ENCODE measurements at places on chromosomes 16 and 17.

DNA sequence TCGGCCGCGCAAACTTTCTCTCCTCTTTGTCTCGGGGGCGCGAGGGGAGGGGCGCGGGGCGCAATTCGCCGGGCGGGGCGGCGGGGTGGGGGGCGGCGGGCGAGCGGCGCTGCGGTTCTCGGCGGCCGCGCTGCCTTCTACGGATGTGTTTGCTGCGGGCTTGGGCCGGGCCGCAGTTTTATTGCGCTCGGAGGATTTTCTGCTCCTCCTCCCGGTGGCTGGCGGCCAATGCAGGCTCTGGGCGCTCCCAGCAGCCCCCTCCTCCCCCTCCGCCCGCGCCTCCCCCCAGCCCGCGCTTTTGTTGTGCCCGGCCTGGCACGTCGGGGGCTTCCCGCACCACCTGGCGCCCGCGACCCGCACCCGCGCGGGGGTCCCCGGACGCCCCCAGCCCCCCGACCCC lies at the start of gene TIMP2:
TSS of gene TIMP2 (minus strand) at position 154 of the 400 bp plus-strand sequence. CDS start 299 bp downstream, outside the sequence.
- peak; percentile 93 for DNase-seq

GRCh38 chr17:17359271-17359670 lies 56.1 kb downstream of the NT5M start:
- DNase-seq = no peak

DNA sequence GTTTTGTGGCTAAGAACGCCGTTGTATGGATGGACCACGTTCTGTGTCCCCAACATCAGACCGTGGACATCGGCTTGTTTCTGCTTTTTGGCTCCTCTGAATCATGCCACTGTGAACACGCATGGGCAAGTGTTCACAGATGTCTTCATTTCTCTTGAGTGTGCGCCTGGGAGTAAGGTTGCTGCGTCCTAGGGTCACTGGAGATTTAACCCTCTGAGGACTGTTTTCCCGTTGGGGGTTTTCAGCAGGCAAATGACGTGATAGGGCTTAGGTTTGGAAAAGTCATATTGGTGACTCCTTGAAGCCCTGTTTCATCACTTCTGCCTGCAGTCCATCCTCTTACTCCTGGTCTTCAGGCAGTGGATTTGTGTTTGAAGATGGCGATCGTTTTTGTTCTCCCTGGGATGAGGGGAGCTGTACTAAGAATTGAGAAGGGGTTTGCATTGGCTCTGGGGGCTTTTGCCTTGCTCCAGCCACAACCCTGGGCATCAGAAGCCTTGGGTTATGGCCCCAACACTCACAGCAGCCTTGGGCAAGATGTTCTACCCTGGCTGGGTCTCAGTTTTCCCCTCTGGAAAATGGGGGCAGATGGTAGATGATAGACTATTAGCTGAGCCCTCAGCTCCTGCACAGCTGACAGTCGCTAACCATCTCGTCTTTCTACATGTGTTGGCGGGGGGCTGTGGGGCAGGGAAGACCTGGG lies 67.2 kb upstream of the CIBAR2 start:
- DNase-seq = no peak

DNA sequence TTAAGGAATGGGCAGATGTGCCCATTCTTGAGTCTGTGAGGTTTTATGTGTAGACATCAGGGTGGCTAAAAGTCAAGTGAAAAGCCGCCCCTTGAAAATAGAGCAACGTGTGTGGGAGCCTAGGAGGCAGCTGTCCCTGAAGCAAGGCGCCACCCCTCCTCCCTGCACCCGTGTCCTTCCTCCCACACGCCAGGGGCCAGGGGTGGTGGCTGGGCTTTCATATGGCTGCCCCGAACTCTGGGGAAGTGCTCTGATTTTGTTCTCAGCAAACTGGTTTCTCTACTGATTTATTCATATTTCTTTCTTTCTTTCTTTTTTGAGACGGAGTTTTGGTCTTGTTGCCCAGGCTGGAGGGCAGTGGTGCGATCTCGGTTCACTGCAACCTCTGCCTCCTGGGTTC lies 4.7 kb downstream of the ZNF750 start:
- DNase-seq = no peak

- no peak for DNase-seq
Observed at GRCh38 chr16:31099860-31100638, 5.5 kb upstream of the VKORC1 start.

DNA sequence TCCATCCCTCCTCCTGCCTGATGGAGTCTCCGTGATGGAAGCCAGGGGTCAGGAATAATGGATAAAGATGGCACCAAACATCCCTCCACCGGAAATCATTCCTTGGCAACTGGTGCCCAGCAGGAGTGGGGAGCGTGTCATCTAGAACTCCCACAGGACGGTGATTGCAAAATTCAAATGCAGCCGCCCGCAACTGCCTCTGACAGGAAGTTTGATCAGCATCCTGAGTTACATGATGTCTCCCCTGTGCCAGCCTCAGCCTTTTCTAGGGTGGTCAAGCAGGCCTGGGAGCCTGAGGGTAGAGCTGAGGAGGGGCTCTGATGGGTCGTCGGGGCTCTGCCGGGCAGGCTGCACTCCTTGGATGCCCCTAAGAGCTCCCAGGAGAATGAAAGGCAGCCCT lies 52.8 kb downstream of the GSG1L start:
- DNase-seq = no peak

DNA sequence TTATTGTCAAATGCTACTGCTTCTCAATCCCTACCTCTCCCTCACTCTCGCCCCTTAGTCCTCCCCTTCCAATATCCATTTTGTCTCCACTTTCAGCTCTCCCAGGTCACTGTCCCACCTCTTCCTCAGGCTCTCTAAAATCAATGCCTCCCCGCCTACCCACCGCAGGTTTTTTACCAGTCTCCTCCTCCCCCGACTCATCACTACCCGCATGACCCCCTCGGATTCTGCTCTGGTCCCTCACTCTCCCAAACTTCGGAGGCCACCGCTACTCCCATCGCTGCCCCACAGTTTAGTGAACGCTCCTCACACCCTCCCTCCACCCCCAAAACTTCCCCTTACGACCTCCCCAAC lies 513 bp downstream of the CRLF3 start:
- peak; percentile 5 for DNase-seq

DNA sequence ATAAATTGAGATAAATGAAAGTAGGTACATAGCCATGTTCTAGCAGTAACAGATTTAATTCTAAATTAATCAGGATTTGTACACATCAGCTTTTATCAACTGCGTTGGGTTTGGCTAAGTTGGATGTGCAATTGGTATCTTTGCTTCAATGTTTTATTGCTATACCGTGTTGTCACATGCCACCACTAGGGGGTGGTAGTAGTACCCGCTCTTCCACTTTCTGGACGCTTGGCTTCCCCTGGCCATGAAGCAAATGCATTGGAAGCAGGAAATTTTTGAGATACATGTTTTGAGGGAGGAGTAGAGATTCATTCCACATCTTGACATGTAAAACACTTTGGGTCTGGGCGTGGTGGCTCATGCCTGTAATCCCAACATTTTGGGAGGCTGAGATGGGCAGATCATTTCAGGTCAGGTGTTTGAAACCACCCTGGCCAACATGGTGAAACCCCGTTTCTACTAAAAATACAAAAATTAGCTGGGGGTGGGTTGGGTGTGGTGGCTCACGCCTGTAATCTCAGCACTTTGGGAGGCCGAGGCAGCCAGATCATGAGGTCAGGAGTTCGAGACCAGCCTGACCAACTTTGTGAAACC lies 58.6 kb downstream of the EMP2 start:
- DNase-seq = peak; percentile 70

GRCh38 chr17:30323262-30323894 lies 10.5 kb downstream of the TMIGD1 start:
- no peak for DNase-seq

- no peak for DNase-seq
Observed at GRCh38 chr17:40101367-40102210, 1.2 kb upstream of the NR1D1 start.

GRCh38 chr16:82852388-82853008 lies 225.7 kb downstream of the CDH13 start:
- no peak for DNase-seq

GRCh38 chr16:84541999-84542817 lies 37.7 kb upstream of the MEAK7 start:
- DNase-seq = no peak

GRCh38 chr16:22785552-22785951 lies 28.4 kb upstream of the HS3ST2 start:
- no peak for DNase-seq

- no peak for DNase-seq
Observed at GRCh38 chr16:77897831-77898605, 109.7 kb downstream of the VAT1L start.

GRCh38 chr16:51994597-51994996 lies 552.3 kb downstream of the TOX3 start:
- peak; percentile 68 for DNase-seq
